ENCODE measurements at places on chromosomes 12 and 14.

DNA sequence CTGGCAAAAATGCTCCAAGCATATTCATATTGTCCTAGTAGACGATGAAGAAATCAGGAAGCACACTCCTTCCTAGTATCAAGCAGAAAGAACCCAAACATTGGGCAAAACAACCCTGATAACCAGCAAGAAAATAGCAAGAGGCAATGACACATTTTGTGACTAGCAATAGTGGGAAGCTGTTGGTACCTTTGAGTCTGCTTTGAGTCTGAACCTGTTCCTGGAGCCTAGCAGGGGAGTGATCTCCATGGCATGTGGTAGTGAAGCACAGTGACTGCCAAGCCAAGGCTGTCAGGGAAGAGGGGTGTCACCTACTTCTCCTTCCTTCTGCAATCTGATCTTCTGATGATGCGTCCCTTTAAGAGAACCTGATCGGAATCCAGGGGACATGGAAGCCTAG, 533.9 kb downstream of the VRK1 start:
- no peak for DNase-seq

DNA sequence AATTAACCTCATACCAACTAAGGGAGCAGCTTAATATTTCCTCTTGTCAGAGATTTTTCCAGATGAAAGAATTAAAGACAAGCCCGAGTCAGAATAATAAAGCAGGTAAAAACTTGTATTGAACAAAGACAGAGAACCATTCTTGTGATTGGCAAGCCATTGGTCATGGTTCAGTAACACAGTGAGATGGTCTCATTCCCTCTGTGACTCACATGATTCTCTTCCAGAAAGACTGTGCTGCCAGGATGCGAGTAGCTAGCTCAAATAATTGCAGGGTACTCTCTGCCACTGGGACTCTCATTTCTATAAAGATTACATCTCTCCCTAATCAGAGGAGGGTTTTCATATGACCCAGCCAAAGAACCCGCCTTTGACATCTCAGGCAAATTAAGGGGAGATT, 179.4 kb downstream of the PHLDA1 start:
- DNase-seq, result no peak

GRCh38 chr14:75832621-75833297, 149.0 kb downstream of the TGFB3 start:
- no peak for DNase-seq

GRCh38 chr14:74217672-74218448, 21.4 kb upstream of the VSX2 start:
- peak; percentile 53 for DNase-seq

DNA sequence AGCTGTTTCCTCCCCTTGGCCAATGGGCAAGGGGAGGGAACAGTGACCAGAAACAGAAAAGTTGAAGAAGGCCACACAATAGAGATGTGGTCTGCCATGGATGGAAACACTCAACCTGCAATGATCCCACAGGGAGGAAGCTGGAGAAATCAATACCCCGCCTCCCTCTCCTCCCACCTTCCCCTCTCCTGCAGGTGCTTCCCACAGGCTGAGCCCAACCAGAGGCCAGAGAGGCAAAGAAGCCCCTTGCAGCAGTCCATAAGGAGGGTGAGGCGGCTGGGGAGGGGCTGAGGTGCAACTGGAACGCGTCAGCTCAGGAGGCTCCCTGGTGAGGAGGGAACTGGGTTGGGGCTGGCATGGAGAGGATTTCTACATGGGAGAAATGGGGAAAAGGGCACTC, 84.0 kb downstream of the RNF34 start:
- DNase-seq, result no peak

- DNase-seq, result no peak
Observed at GRCh38 chr12:49041881-49042484, 18.6 kb downstream of the KMT2D start.

- no peak for DNase-seq
Observed at GRCh38 chr14:67564236-67564635, 31.1 kb downstream of the PLEKHH1 start.

GRCh38 chr14:100074431-100075100, 9.3 kb downstream of the EVL start:
- no peak for DNase-seq

GRCh38 chr12:5688226-5688625, 256.3 kb downstream of the NTF3 start:
- no peak for DNase-seq

DNA sequence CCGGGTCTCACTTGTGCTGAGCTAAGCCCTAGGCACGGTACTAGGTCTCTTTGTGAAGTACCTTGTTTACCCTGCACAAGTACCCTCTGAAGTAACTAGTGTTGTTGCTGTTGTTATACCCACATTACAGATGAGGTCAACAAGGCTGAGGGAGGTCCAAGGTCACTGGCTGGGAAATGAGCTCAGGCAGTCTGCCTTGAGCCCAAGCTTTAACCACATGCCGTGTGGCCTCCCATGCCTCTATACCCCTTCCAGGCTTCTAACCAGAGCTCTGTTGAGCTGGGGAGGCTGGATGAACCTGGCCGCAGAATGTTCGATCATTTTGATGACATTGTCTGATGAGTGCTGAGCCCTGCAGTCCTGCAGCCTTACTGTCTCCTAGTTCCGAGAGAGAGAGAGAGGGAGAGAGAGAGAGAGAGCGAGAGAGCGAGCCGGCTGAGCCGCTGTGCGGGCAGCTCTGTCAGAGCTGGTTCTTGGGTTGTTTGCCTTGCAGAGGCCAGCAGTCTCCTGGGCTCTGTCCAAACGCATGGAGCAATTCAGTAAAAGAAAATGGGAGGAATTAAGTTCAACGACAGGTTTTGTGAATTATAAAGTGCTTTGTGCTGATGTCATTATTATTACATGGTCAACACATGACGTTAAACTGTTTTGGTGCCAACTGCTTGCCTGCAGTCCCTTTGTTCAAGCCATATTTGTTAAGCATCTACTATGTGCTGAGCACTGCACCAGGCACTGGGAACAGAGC, 13.1 kb downstream of the JDP2 start:
- no peak for DNase-seq

- DNase-seq, result no peak
Observed at GRCh38 chr12:118373616-118374015, 909 bp upstream of the TAOK3 start.

DNA sequence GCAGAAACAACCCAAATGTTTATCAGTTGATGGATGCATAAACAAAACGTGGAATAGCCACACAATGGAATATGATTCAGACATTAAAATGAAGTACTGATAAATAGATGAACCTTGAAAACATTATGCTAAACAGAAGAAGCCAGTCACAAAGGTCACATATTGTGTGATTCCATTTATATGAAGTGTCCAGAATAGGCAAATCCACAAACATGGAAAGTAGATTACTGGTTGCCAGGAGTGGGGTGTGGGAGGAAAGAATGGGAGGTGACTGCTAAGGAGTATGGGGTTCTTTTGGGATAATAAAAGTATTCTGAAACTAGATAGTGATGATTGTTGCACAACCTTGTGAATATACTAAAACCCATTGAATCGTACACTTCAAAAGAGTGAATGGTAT, 1.3 kb upstream of the HSD17B6 start:
- no peak for DNase-seq

- DNase-seq, result no peak
Observed at GRCh38 chr14:73678698-73679097, 33.9 kb downstream of the DNAL1 start.

- no peak for DNase-seq
Observed at GRCh38 chr14:94380225-94381148, 7.9 kb downstream of the SERPINA1 start.

GRCh38 chr12:29054858-29055663, 94.0 kb upstream of the FAR2 start:
- no peak for DNase-seq

DNA sequence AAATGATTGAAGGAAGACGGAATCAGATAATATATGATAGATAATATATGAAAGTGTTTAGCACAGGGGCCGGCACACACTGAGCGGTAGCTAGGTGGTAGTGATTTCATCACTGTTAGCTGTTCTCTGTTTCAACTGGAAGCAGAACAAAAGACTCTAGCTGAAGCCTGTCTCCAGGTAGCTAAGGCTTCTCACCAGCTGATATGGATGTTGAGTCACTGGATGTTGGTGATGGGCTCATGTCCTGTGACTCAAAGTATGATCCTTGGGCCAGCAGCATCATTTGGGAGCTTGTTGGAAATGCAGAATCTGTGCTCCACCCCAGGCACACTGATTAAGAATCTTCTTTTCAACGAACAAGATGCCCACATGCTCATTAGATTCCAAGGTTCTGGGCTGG, 21.7 kb upstream of the KCNA5 start:
- no peak for DNase-seq

- no peak for DNase-seq
Observed at GRCh38 chr12:78037707-78038106, 207.0 kb downstream of the NAV3 start.

GRCh38 chr12:82817368-82817767, 130.7 kb downstream of the TMTC2 start:
- no peak for DNase-seq

- no peak for DNase-seq
Observed at GRCh38 chr14:72543341-72543740, 350.6 kb downstream of the DPF3 start.
